LHCN-M2 (cell line): ENCODE measurements at places on chromosomes 5 and 9. TPM values are rescaled to one million over a fixed set of nuclear protein-coding genes. Genes with fewer than 3 reads are reported as not detected.

CARTPT gene
- total RNA-seq: not detected in 2 replicates

GFPT2 gene
- 148 and 189 TPM in 2 replicates for total RNA-seq

TAF11L5 gene
- not detected in 2 replicates for total RNA-seq

IL3 gene
- not detected in 2 replicates for total RNA-seq

SUSD3 gene
- total RNA-seq: not detected in 2 replicates

SHISAL2B gene
- total RNA-seq: not detected in 2 replicates

MARCHF3 gene
- 13.7 and 15.9 TPM in 2 replicates for total RNA-seq

LCNL1 gene
- 0.11 TPM in 1 of 2 replicates, not detected in the other for total RNA-seq

DNA sequence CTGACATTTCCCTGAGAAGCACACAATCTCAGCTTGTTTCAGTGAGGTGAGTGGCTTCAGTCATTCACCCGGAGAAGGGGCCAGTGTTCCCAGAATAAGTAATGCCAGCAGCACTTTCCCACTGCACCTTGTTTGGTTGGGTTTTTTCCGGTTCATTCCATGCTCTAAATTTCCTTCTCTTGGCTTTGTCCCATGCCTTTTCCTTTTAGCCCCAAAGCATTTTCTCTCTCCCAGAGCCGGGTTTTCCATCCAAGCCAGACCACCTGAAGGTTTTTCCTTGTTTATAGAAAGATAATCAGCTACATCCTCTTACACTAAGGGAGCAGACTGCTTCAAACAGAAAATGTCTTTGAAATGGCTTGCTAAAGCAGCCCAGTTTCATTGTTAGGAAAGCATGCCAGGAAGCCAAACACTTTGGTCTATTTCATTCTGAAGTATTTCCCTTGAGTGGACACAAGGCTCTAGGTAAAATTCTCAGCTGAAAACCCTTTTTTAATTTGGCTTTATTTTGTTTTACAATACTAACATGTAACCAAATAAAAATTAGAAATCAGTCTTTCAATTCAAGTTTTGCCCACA lies 501.6 kb downstream of the DTWD2 start:
- DNase-seq: no peak

DNA sequence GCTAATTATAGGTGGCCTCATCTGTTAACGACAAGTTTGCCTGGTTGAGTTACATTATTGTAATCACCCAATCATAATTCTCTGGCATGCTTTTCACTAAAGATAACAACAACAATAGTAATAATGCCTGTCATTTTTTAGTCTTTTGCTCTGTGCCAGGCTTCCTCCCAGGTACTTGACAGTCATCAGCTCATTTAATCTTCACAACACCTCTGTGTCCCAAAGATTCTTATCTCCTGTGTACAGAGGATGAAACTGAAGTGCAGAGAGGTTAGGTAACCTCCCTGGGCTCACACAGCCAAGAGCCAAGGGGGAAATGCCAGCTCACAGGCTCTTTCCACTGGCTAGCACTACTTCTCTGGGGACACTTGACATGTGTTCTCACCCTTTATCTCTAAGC lies 77.5 kb downstream of the DAB2IP start:
- DNase-seq: no peak

DNA sequence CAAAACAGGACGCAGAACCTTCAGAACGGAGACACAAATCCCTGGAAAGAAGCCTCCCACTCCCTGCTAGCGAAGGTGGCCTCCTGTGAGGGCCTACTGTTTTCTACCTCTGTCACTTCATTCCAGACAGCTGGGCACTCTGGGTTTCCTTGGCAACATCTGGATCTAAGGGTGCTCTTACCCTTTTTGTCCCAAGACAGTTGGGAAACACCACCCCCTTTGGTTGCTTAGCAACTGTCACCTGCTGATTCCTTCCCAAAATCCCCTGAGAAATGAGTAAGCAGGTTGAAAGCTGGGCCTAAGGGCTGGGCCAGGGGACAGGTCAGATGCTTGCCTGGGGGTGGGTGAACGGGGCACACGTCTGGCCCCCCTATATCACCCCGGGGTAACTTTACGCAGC lies 29.4 kb downstream of the NANS start:
- peak; percentile 46 for DNase-seq

DNA sequence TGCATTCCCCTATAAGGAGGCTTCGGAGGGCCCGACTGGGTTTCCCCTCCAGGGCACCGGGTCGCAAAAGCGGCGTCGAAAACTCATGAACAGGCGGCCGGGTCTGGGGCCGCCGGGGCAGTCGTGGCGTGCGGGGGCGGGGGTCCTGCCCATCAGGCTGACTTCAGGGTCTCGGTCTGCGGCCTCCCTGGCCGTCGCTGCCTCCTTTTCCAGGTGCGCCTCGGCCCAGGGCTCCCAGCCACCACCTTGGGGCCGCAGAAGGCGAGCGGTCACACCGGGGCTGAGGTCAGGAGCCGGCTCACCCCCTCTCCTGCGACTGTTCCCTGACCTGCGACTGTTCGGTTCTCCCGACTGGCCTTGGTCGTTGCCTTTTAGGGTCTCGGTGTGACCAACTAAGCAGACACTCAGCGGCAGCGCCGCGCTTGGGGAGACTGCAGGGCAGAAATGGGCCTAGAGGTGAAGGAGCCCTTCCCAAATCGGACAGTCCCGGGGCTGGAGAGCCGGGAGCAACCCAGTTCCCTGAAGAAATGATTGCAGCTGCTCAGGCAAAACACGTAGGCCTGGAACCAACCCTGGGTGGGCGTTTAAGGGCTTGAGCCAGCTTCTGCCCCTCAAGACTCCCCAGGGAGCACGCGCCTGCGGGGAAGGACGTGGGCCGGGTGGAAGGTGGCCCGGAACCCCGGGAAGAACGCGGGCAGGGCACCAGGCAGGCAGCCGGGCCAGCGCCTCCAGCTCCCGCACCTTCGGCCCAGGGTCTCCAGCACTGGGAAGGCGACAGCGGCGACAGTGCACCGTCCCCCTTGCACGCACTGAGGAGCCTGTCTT lies 11.2 kb downstream of the IRX2 start:
- no peak for DNase-seq

DNA sequence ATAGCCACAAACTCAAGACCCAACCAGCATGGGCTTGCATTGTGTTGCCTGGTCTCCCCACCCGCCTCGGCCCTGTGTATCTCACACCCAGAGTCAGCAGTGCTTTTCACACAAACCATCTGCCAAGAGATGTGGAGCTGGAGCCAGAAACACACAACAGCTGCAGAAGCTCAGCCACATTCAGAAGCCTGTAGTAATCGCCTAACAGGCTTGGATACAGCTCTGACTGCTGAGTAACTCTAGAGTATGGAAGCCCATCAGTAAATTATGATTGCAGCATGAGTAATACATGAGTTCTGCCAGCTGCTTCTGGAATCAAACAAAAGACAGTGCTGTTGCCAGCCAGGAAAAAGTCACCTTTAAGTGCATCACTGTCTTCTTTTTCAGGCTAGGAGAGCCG lies 16.0 kb downstream of the TEK start:
- peak; percentile 99 for DNase-seq

DNA sequence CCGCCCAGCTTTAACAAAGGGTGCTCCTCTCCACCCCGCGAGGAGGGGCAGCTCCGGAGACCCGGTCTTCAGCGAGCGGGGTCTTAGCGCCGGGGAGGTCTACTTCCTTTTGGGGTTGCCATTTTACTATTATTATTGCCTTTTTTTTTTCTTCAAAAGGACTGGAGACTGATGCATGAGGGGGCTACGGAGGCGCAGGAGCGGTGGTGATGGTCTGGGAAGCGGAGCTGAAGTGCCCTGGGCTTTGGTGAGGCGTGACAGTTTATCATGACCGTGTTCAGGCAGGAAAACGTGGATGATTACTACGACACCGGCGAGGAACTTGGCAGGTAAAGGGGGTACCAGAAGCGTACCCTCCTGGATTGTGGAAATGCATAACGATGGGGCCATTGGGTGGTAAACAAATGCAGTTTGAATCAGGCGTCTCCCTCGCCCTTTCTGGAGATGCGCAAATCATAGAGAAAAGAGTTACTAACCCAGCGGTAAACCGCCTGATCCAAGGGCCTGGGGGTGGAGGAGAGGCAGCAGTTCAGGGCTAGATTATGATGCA lies 1.2 kb downstream of the DAPK1 start:
- DNase-seq: no peak

DNA sequence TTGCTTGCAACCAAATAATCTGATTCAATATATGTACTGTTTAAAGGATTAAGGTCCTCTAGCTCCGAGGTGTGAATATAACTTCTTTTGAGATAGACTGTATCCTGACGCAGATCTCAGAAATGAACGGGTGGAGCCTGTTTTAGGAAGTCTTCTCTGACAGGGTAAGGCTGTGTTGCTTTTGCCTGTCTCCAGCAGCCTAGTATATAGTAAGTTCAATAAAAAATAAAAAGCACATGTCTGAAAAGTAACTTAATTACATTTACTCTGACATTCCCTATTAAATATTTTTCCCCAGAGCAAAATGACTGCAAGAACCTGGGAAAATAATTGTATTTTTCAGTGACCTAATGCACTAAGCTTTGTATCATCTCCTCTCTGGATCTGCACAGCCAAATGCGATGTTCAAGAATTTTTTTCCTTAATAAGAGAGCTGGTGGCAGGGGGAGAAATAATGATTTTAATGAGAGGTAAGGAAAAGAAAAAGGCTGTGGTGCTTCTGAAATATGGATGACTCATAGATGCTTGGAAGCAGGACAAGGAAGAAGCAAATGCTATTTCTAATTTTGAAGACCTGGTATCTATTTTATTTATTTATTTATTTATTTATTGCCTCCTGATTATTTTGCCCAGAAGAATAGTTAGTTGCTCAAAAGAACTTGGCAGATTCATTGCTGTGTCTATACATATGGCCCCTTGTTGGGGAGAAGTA lies 7.3 kb downstream of the PPP3R2 start:
- DNase-seq: no peak

- DNase-seq: no peak
These were observed 24.3 kb downstream of the NOTCH1 start for GRCh38 chr9:136521537-136521936.

DNA sequence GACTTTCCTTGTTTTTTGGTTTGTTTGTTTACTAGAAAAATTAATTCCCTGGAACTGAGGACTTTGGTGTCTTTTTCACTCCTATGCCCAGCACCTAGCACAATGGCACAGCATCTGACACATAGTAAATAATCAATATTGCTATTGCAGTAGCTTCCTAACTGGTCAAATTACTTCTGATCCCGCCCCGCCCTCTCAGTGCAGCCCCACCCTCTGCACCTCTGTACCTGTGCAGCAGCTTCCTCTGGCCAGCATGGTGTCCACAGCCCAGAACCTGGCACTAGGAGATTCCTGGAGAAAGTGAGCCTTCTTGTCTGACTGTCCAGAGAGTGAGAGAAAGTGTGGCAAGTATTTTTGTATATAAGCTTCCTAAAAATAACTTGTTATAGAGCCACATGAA lies 343.2 kb downstream of the ZNF608 start:
- DNase-seq: no peak

- DNase-seq: peak; percentile 7
These were observed 223.7 kb downstream of the PCSK5 start for GRCh38 chr9:76114144-76114543.

DNA sequence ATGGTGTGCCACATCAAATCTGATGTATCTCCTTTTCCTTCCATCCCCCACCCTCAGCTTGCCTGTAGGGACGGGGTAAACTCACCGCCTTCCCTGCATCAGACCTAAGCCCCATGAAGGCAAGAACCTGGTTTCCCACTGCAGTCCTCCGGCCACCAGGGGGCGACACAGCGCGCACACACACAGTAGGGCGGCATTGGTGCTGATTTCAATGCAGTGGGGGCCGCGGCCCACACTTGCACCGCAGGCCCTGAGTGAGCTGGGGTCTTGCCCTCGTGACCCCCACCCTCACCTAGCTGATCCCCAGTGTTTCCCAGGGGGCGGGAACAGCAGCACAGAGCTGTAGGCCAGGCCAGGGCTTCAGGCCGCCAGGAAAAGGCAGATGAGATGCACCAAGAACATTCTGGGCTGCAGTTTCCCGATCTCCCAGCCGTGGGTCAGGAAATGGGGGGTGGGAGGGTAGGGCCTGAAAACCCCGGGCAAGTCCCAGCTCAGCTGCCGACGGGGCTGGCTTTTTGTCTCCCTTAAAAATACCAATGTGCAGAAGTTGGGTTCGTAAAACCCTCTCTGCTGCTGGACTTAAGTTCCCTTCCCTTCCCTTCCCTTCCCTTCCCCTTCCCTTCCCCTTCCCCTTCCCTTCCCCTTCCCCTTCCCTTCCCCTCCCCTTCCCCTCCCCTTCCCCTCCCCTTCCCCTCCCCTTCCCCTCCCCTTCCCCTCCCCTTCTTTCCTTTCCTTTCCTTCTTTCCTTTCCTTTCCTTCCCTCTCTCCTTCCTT lies 19.5 kb downstream of the FAM163B start:
- no peak for DNase-seq
